ENCODE measurements at places on chromosomes 7 and 10.

- DNase-seq: no peak
Observed at GRCh38 chr10:127992376-127992775, 85.5 kb downstream of the PTPRE start.

DNA sequence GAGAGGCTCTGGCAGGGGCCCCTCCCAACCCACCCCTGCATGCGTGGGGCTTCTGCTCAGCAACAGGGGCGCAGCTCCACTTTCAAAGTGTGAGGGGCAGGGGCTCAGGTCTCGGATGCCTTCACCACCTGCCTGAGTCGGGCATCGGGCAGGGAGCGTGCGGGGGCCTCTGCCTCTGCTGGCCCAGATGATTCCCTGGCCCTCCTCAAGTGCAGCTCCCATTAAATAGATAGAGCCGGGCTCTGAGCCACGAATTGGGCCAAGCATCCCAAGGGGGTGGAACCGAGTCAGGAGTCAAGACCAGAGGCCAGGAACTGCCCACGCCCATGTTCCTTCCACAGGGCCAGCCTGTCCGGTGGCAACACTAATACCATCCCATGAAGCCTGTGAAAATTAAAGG lies 108.9 kb upstream of the FAM20C start:
- no peak for DNase-seq

DNA sequence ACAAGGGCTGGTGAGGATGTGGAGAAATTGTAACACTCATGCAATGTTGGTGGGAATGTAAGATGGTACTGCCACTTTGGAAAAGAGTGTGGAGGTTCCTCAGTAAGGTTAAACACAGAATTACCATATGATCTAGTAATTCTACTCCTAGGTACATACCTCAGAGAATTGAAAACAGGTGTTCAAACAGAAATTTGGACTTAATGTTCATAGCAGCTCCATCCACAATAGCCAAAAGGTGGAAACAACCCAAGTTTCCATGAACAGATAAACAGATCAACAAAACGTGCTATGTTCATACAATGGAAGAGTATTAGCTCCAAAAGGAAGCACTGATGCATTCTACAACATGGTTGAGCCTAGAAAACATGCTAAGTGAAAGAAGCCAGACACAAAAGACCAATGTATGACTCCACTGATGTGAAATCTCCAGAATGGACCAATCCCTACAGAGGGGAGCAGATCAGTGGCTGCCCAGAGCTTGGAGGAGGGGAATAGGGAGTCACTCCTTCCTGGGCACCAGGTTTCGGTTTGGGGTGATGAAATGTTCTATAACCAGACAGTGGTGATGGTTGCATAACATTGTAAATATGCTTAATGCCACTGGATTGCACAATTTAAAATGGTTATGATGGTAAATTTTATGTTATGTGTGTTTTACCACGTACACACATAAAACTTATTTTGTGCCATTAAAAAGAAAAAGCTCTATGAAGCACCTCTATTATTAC lies 5.7 kb upstream of the WDR86 start:
- no peak for DNase-seq

DNA sequence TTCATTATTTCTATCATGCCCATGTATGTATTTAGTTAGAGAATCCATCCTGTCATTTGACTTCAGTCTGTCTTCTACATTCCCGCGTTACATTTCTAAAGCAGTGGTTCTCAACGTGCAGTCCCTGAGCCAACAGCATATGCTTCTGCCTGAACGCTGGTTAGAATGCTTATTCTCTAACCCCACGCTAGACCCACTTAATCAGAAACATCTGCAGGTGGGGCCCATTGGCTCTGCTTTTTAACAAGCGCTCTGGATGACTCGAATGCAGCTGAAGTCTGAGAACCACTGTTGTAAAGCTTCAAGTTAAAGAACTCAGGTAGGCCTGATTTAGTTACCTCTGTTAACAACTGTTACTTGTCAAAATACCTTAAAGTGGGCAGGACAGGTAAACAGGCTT lies 38.2 kb downstream of the NEUROD6 start:
- DNase-seq: no peak

GRCh38 chr10:102673819-102674511 lies 29.7 kb downstream of the TRIM8 start:
- DNase-seq: no peak

DNA sequence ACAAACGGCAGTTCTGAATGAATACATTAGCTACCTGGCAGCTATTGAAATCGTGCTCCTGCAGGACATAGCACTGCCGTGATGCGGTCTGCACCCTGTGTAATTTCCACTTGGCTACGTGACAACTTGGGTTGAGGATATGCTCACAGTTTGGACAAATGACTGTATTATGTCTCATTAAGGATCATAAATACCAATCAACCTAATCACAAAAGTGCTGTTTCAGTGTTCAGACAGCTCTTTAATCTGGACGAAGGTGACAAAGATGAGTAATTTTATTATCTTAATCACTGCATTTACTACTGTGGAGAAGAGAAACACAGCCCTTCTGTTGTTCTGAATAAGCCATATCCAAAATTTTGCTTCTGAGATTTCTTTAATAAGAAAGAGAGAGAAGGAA lies 210.8 kb upstream of the PFKP start:
- no peak for DNase-seq

GRCh38 chr10:51045871-51046270 lies 28.4 kb upstream of the PRKG1 start:
- DNase-seq: no peak

DNA sequence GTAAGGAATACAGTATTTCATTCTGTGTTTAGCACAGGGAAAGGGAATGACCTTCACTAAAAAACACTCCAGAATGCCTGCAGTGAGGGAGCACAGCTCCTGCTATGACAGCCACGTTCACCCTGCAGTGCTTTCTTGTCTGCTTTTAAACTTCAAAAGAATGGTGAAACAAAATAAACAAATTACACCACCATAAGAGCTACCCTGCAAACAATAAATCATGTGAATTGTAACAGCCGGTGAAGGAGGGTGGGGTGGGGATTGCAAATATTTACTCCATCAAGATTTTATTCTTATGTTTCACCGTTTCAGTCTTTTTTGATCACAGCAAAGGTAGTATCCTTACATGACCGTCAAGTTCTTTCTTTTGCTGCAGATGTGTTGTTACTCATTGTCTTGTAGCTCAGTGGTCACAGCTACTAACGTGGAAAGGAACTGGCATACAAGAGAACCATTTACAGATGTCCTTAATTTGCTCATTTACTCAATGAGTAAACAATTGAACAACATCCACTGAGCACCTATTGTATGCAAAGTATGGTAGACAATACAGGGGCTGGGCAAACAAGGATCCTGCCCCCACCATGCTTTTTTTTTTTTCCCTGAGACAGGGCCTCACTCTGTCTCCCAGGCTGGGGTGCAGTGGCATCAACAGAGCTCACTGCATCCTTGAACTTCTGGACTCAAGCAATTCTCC lies 4.1 kb upstream of the CHN2 start:
- no peak for DNase-seq

DNA sequence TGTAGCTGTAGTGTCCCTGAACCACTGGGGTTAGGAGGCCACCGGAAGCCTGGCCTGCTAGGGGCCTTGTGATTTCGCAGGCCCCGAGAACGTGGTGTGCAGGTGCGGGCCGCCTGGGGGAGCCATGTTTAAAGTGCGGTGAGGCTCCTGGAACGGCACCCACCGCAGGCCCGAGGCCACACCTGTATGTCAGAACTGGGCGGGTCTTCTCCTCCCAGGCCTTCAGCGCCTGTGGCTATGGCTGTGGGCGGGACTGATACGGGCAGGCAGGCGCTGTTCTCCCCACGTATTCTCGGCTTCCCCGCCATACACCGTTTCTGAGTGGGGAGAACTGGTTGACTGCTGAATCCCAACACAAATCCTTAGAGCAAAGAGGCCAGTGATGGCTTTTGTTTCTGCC lies 74.8 kb downstream of the DNAJB6 start:
- no peak for DNase-seq

DNA sequence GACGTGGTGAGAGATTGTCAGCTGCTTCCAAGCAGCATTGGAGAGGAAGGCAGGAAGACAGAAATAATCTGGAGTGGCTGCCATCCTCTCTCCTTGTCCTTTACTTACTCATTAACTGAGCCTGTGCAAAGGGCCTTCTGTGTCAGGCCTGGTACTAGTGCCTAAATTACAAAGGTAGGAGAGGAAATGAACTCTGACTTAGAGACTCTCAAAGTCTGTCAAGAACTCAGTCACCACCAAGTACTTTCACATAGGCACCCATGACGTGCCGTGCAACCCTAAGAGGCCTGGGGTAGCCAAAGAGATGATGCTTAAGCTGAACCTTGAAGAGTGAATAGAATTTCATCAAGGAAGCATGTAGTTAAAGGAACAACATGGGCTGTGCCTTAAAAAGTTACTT lies 866.9 kb downstream of the LRMDA start:
- DNase-seq: no peak

DNA sequence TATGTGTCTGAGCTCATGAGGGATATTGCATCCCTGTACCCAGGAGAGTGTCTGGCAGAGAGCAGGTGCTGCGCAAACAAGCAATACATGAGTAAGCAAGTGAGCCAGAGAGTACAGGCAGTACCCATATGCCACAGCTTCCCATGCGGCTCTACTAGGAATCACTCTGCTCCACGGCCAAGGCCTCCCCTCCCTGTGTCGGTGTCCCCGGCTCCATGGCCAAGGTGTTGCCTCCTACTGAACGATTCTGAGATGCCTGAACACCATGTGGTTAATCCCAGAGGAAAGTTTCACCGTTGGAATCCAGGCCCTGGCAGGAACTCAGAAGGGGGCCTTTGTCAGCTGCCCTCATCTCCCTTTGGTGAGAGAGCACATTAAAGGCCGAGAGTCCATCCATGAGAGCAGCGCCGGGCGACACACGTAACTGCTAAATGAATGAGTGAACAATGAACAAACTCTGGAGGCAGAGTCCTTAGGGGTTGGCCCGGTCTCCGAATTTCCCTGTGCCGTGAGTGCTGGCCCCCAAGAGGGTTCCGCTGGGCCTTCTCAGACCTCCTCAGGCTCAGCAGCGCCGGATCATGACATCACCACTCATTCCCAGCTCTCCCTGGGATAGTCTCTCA lies 136.0 kb upstream of the FAM20C start:
- no peak for DNase-seq

DNA sequence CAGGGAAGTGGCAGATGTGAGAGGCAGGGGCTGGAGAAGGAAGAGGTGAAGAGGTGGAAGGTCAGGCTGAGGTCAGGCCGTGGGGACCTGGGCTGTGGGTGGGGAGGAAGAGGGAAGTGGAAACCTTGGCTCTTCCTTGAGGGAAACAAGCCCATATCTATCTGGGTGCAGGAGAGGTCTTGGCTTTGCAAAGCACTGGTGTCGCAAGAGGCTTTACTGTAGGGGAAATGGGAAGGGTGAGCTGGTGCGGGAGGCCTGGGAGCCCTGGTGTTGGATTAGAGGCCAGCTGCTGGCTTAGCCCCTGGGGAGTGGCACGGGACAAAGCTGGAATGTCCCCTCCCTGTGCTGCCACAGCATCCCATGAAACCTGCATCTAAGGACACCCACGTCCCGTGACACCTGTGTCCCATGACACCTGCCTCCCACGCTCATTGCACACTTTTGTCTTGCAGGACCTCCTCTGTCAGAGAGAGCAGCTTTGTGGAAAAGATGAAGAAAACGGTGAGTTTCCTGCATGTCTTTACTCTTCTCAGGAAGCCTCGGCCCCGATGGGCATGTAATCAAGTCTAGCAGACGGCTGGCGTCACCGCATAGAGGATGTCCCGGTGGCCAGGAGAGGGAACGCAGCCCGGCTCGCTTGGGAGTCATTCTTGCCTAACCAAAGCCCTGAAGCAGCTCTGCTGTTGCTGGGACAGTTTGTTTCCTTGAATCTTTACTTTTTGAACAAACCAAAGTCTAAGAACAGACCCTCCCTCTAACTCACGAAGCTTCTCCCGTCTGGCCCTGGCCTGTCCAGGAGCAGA lies 22.2 kb downstream of the TMEM120A start:
- DNase-seq: no peak

GRCh38 chr10:77179015-77179695 lies 458.5 kb downstream of the KCNMA1 start:
- DNase-seq: no peak

DNA sequence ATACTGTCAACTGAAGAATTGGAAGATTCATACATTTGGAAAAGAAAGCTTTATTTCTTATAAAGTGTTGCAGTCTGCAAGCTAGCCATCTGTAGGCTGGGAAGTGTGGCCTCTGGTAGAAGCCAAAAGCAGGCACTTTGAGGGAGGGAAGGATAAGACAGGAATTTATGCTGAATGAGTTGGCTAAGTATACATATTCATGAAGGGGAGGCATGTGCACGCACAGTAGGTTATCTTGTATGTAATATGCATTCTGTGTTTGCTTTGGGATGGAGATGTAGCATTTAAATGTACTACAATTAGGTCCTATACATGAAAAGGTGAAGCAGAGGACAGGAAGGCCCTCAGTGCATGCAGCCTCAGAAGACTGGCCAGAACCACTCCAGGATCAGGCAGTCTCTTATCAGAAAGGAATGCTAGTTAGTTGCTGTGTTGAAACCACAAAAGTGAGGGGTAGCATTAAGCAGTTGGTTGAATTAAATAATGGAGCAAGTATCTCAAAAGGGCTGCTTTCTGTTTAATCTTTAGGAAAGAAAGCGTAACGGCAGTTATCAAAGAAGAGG lies 40.9 kb downstream of the MYO3A start:
- no peak for DNase-seq

- no peak for DNase-seq
Observed at GRCh38 chr10:7248148-7248547, 162.7 kb downstream of the SFMBT2 start.

- DNase-seq: no peak
Observed at GRCh38 chr7:92641921-92642511, 51.8 kb upstream of the FAM133B start.

DNA sequence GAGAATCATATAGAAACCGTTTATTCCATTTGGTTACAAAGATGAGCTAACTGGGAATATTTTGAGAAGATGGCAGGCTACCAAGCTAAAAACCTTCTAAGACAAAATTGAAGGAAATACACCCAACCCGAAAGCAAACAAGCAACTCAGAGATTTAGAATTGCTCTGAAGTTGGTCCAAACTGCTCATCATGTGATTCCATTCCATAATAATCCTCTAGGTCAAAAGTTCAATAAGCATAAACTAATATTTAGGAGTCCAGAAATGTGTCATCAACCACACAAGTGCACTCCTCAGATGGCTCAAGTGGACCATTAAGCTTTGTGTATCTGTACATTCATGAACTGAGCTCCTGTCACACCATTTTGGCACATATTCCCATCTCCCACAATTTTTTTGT lies 28.7 kb downstream of the DGKI start:
- no peak for DNase-seq

- DNase-seq: no peak
Observed at GRCh38 chr10:81820418-81820817, 54.6 kb upstream of the NRG3 start.
